ENCODE measurements at places on chromosomes 1 and 21.
A peak's percentile ranks its signal among the peaks of the same experiment; 100 is the strongest.

GRCh38 chr1:38336301-38336923, 289.8 kb upstream of the POU3F1 start:
- no peak for DNase-seq

DNA sequence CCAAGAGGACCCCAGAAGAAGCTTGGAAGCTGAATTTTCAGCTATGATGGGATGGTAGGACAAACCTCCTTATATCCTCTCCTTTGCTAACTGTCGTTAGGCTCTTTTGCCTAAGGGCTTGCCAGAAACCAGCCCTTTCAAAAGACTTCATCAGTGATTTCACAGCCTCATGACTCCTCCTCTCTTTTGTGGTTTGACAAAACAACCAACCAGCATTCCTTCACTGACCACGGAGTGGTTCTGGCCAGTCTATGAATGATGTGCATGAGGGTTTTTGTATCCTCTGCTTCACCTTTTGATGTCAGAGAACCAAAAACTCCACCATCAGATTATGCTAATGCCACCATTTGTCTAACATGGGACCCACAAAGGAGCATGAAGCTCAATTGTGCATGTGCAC, 116.9 kb upstream of the COA6 start:
- no peak for DNase-seq

- no peak for DNase-seq
Measured at GRCh38 chr21:42569732-42570301, 56.2 kb downstream of the SLC37A1 start.

DNA sequence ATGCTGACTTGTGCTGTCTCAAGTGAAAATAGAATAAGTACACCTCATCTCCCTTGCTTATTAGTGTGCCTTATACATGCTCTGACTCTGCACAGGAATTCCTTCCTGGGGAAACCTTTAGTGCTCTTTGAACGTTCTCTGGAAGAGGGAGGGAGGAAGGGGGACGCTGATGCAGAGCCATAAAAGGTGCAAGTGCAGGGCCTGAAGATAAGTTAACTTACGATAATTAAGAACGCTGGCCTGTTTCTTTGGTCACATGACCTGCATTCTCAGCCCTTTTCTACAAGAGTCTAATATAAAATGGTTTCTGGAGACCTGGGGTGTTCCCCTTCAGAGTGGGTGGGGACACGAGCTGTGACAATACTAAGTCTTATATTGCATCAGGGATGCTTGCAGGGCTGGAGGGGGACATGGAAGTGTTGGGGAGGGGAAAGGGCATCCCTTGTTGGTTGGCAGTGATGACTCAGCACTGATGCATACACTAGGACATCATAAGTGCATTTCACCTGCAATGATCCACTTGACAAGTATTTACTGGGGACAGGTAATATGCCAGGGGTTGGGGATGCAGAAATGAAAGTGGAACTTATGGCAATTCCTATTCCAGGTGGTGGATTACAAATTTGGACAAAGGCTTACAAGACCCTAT, 26.3 kb upstream of the KIAA0040 start:
- no peak for DNase-seq

DNA sequence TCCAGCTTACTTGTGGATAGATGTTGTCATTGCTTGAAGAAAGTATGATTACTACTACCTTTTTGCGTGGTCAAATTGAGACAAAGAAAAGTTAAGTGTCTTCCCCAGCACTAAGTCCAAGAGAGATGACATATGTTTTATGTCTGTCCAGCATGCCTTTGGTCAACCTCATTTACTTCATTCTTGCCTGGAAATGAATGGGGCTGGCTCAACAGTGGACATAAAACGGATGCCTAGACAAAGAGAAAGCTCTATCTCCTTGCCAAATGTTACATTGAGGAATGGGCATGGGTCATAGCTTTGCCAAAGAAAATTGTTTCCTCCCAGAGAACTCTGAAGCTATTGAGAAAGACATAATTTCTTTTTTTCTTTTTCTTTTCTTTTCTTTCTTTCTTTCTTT, 82.4 kb upstream of the PLPPR4 start:
- no peak for DNase-seq

GRCh38 chr21:42062236-42063022, 8.7 kb upstream of the UMODL1 start:
- peak; percentile 48 for DNase-seq

- no peak for DNase-seq
Measured at GRCh38 chr1:29240986-29241385, 4.7 kb downstream of the PTPRU start.

- DNase-seq, result no peak
Measured at GRCh38 chr1:180961622-180962021, 48.9 kb downstream of the KIAA1614 start.

DNA sequence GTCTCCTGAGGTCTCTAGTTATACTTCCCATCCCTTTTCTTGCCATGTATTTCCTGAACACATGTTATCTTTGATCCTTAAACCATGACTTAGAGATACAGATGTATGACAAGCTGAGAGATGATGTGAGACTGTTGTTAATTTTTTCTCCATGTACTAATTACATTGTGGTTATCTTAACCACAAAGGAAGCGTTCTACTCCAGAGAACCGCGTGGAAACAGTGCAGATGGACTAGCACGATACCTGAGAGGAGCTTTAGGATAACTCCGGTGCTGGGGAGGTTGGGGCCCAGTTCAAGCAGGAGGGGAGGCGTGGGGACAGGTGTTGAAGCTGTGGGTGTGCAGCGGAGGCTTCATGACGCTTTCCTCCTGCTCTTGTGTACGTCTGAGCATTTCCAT, 17.5 kb downstream of the PDE9A start:
- peak; percentile 51 for DNase-seq

GRCh38 chr21:30582870-30583269, 7.3 kb downstream of the KRTAP22-2 start:
- no peak for DNase-seq

GRCh38 chr1:162236201-162236600, 140.5 kb downstream of the SPATA46 start:
- DNase-seq, result no peak

- no peak for DNase-seq
Measured at GRCh38 chr1:175186433-175187160, 6.0 kb downstream of the KIAA0040 start.

DNA sequence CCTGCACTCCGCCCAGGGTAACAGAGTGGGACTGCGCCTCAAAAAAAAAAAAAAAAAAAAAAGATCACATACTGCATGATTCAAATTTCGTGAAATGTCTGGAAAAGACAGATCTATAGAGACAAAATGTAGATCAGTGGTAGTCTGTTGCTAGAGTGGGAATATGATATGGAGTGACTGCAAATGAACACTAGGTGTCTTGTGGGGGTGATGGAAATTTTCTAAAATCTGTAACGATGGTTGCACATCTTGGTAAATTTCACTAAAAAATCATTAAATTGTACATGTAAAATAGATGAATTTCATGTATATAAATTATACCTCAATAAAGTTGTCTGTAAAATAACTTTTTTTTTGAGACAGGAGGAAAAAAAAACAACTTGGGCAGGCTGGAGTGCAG, 5.5 kb downstream of the AIDA start:
- peak; percentile 38 for DNase-seq

- peak; percentile 62 for DNase-seq
Measured at GRCh38 chr1:240149484-240150094, 57.9 kb downstream of the FMN2 start.

- DNase-seq, result no peak
Measured at GRCh38 chr1:183598386-183598785, 8.1 kb upstream of the NCF2 start.

- no peak for DNase-seq
Measured at GRCh38 chr1:187244623-187245022, 415.9 kb downstream of the PLA2G4A start.

DNA sequence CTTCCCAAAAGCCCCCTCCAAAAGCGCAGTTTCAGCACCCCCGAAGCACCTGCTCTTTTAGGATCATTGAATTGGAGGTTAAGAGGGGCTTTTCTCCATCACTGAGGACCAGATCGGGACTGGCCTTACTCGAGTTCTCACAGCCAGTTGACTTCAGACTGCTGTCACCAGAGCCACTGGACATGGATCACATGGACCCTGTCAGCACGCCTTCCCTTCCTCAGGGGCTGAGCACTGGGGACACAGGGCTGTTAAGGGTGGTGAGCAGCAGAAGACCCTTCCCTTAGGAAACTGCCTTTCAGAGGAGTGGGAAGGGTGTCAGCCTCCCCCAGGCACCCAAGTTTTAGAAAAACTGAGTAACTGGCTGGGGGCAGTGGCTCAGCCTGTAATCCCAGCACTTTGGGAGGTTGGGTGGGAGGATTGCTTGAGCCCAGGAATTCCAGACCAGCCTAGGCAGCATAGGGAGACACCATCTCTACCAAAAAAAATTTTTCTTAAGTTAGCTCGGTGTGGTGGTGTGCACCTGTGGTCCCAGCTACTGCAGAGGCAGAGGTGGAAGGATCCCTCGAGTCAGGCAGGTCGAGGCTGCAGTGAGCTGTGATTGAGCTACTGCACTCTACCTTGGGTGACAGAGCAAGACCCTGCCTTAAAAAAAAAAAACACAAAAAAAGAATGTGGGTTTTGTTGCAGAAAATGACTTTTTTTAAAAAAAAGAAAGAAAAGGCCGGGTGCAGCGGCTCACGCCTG, 584 bp upstream of the FGR start:
- no peak for DNase-seq

DNA sequence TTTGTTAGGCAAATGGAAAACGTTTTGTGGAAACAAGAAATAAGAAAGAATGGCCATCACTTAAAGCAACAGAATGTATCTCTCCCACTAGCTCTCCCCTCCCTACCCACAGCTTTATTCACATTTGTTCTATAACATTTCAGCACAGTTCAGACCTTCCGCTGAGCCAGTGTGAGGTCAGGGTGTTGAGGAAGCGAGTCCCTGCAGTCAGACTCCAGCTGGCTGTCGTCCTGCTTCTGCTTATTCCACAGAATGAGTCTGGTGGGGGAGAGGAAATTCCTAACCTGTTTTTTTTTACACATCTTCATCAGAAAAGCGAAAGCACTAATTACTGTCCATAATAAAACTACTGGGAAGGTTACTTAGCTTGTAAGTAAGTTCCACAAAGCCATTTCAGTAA, 39.0 kb downstream of the MRPL39 start:
- DNase-seq, result peak; percentile 76

- DNase-seq, result peak; percentile 55
Measured at GRCh38 chr1:21184276-21184675, 7.6 kb upstream of the EIF4G3 start.

- DNase-seq, result no peak
Measured at GRCh38 chr21:27108228-27108627, 141.3 kb upstream of the ADAMTS5 start.

DNA sequence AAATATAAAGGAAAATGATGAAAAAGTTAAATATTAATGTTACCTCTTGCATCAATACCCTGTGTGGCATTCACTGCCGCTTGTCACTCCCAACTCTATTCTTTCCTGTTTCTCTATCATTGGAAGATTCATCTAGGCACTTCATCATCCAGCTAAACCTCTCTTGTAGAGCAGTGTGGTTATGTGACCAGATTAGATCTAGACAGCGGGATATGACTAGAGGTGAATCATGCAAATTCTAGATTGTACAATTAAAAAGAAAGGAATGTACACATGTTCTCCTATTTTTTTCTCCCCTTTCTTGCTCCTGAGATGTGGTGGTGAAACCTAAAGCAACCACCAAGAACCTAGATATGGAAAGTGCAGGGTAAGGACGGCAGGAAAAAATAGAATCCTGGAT, 174.1 kb downstream of the LBR start:
- no peak for DNase-seq

DNA sequence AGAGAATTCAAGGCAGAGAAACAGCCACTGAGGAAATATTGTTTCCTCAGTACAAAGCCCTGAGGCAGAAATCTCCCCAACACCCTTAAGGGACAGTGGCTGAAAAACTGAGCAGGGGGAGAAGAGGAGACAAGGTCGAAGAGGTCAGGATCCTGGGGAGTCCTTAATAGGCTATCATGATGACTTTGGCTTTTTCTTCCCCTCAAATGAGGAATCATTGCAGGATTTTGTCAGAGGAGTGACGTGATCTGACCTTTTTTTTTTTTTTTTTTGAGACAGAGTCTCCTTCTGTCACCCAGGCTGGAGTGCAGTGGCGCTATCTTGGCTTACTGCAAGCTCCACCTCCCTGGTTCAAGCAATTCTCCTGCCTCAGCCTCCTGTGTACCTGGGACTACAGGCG, 10.2 kb downstream of the MAP7D1 start:
- DNase-seq, result no peak

- no peak for DNase-seq
Measured at GRCh38 chr1:157992833-157993146, 655 bp upstream of the KIRREL1 start.

DNA sequence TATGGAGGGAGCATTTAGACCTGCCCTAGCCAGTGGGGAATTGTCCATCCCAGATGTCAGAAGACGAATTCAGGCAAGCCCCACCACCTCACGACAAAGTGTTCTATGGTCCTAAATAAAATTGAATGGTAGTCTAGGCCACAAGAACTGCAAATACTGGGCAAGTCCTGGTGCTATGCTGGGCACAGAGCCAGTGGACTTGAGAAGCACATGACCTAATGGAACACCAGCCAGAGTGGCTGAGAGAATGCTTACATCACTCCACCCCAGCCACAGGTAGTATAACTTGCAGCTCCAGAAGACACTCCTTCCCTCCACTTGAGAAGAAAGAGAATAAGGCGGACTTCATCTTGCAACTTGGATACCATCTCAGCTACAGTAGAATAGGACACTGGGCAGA, 567.3 kb upstream of the CXADR start:
- DNase-seq, result no peak

GRCh38 chr1:107934578-107934977, 30.4 kb downstream of the VAV3 start:
- no peak for DNase-seq

- no peak for DNase-seq
Measured at GRCh38 chr1:66273656-66274055, 260.3 kb upstream of the SGIP1 start.

DNA sequence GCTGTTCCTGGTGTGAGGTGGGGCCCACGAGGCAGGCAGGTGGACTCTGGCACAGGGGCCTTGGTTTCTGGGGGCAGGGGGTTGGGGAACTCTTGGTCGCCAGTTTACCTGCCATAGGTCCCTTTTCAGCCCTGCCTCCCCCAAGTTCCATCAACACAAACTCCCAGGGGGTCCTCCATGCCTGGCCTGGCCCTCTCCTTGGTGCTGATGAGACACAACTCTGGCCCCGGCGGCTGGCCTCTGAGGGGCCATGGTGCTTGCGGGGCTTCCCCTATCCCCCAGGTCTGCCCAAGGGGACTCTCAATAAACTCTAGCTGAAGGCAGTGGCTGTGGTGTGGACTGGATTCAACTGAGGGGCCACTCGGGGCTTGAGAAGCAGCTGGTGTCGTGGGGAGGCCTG, 16.0 kb downstream of the HTR6 start:
- no peak for DNase-seq

GRCh38 chr1:207248544-207249198, 72.8 kb upstream of the CD55 start:
- peak; percentile 34 for DNase-seq

Measured in Kasumi-1 (cell line).